ENCODE measurements at places on chromosomes 2 and 18.

DNA sequence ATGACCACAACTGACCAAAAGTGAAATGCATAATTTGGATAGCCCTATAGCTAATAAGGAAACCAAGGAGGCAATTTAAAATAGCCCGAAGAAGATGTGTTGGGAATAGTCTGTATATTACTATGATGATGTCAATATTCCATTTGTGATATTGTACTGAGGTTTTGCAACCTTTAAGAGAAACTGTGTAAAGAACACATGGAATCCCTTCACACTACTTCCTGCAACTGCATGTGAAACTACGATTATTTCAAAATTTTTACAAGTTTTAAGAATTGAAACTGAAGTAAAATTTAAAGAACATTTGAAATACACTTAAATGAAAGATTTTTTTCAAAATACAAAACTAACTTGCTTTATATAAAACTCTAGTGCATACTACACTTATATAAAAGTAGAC is 504.3 kb upstream of the ID2 start:
- DNase-seq: no peak

GRCh38 chr18:40866013-40866645 is 1088.9 kb upstream of the PIK3C3 start:
- no peak for DNase-seq

DNA sequence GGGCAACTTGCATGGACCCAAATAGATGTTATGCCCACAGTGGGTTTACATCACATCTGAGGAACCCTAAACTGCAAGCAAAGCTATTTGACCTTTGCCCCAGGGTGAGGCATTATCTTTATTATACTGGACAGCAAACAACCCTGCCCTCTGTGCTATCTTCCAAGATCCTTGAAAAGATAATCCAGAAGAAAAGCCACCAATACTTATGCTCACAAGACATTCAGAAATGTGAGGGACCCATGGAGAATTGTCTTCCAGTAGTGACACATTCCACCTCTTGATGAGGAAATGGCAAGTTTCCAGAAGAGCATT is 53.0 kb upstream of the NDUFV2 start:
- no peak for DNase-seq

DNA sequence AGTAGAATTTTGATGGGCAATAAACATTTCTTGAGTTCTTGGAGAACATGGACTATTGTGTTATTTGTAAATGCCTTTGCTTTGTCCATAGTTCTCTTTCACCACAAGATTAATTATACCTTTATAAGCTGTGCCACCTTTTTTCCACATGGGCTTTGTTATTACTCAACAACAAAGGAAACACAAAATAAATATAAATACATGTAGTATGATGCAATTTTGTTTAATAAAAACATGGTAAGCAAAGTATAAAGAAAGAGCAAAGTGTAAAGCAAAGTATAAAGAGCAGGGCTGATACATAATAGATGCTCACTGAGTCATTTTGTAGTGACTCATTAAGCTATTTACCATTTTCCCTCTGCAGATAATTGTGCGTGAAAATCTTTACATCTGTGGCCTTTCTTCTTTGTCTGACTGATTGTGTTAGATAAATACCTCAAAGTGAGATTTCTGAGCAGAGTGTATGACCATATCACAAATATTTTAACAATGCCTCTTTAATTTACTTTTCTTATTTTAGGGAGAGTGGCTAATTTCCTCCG is 80.9 kb downstream of the CERS6 start:
- DNase-seq: no peak

DNA sequence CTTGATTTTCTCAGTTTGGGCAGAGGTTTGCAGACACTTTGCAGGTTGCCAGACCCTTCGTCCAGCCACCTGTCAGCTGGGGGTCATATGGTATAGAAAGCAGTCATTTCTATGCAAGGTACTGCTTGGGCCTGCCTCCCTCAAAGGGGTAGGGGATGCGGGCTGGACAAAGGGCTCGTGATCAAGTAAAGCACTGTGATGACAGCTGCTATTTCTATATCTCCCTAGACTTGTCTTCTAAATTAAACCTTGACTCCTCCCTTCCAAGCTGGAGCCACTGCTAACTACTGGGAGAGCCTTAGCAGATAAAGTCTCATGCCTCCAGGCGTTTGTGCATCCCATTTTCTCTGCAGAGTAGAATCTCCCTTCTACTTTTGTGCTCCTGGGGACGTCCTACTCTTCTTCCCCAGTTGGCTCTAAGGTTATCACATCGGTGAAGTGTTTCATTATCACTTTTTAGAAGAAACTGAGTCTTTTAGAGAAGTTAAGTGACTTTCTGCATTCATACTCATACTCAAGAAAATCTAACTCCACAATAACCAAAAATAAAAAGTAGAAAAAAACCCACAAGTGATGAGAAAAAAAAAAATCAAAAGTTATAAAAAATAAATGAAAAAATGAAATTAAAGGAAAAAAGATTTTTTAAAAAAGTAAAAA is 710 bp upstream of the XRCC5 start:
- no peak for DNase-seq

GRCh38 chr18:57125627-57126026 is 21.3 kb upstream of the BOD1L2 start:
- no peak for DNase-seq

- no peak for DNase-seq
These were observed 36.7 kb downstream of the EN1 start for GRCh38 chr2:118810766-118811165.

DNA sequence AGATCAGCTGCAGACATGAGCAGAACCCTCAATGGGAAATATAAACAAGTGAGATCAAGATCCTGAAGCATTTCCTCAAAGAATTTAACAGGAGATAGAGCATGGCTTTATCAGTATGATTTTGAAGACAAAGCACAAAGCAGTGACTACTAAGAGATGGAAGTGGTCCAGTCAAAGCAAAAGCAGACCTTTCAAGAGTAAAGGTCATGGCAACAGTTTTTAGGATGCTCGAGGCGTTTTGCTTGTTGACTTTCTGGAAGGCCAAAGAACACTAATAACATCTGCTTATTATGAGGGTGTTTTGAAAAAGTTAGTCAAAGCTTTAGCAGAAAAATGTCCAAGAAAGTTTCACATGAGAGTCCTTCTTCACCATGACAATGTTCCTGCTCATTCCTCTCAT is 128.5 kb downstream of the KCNE4 start:
- DNase-seq: no peak

- DNase-seq: no peak
These were observed 36.7 kb downstream of the TTC39C start for GRCh38 chr18:24051031-24051947.

DNA sequence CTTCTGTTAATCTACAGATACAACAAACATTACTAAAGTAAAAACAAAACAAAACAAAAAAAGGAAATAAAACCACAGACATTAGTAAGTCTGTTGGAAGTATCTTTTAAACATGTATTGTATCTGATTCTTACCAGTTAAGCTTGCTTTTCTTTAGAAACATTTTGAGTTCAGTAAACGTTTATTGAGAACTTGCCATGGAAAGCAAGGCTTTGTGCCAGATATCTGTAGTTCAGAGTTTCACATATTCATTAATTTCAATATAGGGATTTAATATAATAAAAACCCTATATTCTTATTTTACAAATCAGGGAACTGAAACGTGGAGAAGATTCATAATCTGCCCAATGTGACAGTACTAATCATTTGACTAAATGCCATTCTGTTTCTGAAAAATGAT is 1101.0 kb upstream of the GYPC start:
- DNase-seq: no peak

GRCh38 chr18:58819051-58819450 is 45.6 kb upstream of the ZNF532 start:
- no peak for DNase-seq

DNA sequence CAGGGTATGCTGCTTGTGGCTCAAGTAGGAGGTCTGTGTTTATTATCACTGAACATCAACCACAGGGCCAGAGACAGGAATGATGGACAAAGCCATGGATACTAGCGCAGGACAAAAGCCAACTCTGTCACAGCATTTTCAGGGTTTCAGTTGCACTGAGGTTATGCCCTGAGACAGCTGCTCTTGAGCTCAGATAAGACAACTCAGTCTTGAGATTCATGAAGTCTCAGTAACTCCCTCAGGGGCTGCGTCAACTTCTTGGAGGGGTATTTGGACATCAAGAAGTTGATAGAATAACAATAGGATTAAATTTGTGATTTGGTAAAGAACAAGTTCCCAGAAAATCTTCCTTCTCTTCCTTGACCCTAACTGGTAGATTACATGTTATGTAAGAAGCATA is 287.0 kb upstream of the SLC14A2 start:
- DNase-seq: no peak

DNA sequence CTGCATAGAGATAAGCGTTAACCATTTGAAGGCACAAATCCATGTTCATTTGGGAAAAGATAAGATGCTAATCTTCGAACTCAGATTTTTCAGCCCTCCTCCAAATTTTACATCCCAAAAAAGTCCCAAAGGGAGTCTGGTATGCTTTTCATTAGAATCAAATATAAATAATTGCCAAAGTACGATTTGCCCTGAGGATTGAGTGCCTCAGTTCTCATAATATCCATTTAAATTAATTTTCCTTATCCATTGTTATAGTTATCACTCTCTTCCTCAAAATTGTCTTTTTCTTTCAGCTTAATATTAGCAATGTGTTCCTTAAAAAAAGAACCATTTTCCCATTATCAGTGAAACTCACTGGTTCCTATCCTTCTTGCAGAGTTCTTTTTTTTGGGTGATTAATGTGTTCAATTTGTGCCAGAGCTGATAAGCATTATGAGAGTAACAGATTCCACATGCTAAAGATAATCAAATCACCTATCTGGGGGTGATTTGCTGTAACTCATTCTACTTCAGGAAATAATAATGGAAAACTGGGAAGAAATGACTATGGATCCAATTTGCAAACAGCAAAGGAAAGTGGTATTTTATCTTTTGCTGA is 686 bp downstream of the HNMT start:
- no peak for DNase-seq

GRCh38 chr2:154375579-154375931 is 322.9 kb upstream of the KCNJ3 start:
- DNase-seq: no peak

DNA sequence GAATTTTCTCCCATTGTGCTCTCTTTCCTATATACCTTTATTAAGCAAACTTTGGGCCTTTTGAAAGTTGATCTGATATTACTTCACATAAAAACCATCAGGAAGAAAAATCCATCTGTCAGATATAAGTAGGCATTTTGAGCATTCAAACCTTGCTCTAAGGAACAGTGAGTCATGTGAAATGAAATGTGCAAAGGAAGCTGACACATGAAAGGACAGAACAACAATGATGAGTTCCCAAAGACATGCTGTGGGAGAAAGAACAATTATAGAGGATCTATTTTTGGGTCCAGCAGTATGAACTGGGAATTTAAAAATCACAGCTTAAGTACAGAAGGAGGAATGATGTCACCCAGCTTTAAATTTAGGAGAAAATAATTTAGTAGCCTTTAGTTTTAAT is 18.1 kb downstream of the CALCRL start:
- no peak for DNase-seq

GRCh38 chr2:221337957-221338685 is 234.0 kb downstream of the EPHA4 start:
- DNase-seq: no peak

GRCh38 chr2:153388246-153388645 is 90.3 kb downstream of the RPRM start:
- DNase-seq: no peak

DNA sequence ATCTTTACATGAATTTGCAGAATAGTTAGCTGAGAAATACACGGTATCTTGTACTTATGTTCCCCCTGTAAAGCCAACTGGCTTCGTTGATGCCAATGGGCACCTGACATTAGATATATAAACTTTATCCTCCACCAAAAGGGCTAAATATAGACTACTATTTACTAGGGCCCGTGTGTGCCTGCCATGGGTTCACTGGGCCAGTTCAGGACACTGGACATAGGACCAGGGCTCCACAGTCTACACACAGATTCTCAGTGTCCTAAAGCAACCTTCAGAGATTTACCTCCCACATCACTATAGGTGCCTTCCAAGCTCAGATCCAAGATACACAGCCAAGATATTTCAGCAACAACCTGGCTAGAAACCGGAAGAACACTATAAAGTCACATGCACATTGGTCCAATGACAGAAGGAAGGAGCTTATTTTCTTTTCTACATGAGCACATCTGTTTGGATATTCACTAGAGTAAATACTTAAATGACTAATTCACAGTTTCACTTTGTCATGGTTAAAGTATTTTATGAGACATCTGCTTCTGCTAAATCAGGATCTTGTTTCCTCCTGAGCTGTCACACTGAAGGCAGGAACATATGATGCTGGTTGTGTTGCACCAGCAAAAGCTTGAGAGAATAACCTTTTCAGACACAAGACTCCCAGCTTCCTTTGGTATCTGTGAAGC is 95.1 kb downstream of the MYO5B start:
- no peak for DNase-seq

- no peak for DNase-seq
These were observed 75.2 kb downstream of the KLHL29 start for GRCh38 chr2:23460228-23460627.

GRCh38 chr2:195279840-195280427 is 377.1 kb upstream of the SLC39A10 start:
- DNase-seq: no peak

- no peak for DNase-seq
These were observed 13.6 kb upstream of the APCDD1 start for GRCh38 chr18:10440884-10441283.

DNA sequence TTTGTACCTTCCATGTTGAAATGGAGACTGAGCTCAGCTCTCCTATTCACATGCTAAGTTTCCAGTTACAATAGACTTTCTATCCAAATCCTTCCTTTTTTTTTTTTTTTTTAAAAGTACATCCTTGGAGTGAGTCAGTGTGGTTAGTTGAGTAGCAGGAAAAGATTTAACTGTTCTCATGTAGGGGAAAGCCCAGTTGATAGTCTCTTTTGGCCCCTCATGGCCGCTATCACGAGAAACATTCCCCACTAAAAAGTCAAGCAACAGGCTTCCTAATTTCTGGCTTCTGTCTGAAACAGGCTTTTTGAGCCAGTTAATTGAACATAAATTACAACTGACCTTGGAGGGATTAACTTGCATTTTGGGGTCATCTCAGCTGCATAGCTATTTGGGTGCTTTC is 161.3 kb downstream of the MEIS1 start:
- no peak for DNase-seq

DNA sequence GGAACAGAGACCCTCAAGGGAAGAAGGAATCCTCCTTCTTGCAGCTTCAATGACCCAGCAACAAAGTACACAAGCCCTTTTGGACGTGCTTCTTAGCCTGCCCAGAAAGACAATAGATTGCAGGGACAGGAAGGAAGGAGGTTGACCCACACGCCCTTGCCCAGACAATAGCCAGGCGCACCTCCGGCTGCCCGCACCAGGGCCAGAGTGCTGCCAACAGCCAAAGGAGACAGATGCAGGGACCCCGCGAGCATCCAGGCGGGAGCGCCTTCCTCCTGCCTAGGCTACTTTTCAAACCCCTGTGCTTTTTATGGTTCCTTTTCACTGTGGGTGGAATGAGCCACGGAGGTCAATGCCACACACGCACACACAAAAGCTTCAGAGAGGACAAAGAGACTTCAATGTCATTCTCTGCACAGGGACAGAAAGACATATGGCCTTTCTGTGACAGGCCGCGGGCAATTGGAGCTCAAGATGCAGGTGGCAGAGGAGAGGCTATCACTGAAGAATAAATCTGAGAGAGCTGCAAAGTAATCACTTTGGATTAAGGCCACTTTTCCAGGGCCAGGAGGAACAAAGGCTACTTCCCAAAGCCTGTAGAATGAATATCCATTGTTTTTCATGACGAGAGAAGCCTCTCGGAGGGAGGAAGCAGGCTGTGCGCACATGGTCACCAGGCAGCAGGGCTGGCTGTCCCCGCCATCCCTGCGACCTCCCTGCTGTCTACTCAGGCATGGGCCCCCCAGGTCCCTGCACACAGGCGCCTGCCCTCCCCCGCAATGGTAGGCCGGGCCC is 300.6 kb downstream of the EIPR1 start:
- DNase-seq: no peak

Measured in WTC11 (cell line).